ENCODE measurements at places on chromosomes 5 and 9. TPM values are rescaled to one million over a fixed set of nuclear protein-coding genes. Genes with fewer than 3 reads are reported as not detected.

GFI1B gene
- total RNA-seq = 0.48 TPM

BHMT gene
- total RNA-seq = 37.8 TPM

KIAA1958 gene
- 2.6 TPM for total RNA-seq

PCDHGA9 gene
- total RNA-seq = 11.1 TPM

PITX1 gene
- total RNA-seq = 17.3 TPM

IL33 gene
- total RNA-seq = 108 TPM

PNPLA7 gene
- 4.3 TPM for total RNA-seq

SEMA5A gene
- total RNA-seq = 24.8 TPM

NSUN2 gene
- 31.8 TPM for total RNA-seq

CDH6 gene
- total RNA-seq = 16.1 TPM

KIF3A gene
- 7.2 TPM for total RNA-seq

NDUFS4 gene
- 71.3 TPM for total RNA-seq

C5 gene
- total RNA-seq = 8.2 TPM

GRXCR2 gene
- not detected for total RNA-seq

GABRG2 gene
- total RNA-seq = 11.3 TPM

MCTP1 gene
- total RNA-seq = 24.8 TPM

CCDC183 gene
- not detected for total RNA-seq

GRCh38 chr5:175712681-175713085 is 54.8 kb downstream of the HRH2 start:
- no peak for DNase-seq

DNA sequence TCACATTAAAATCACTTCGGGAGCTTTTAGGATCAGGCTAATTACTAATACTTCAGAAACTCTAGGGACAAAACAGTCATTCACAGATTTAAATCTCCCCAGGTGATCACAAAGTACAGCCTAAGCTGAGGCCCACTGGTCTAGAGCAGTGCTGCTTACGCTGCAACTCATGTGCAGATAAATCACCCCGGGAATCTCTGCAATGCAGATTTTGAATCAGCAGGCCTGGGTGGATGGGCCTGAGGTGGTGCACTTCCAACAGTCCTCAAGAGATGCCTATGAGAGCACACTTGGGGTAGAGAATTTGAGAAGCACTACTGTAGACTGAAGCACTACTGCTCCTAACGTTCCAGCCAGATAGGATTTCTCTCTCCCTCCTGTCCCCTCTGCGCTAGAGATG is 28.4 kb downstream of the CSF1R start:
- DNase-seq = no peak

DNA sequence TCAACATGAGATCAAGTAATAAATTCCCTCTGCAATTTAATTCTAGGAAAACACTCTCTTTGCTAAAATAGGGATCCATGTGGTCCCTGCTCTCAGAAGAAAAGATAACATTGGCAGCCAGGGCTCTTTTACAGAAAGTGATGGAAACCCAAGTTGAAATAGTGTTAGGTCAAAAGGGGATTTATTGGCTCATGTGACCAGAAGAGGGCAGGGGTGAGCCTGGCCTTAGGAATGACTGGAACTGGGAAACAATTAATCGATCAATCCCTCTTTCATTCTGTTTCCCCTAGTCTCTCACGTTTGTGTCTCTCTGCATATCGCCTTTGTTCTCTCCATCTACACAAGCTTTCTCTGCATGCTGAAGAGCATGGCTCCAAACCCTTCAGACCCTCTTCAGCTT is 58.3 kb upstream of the ALDH1B1 start:
- no peak for DNase-seq

DNA sequence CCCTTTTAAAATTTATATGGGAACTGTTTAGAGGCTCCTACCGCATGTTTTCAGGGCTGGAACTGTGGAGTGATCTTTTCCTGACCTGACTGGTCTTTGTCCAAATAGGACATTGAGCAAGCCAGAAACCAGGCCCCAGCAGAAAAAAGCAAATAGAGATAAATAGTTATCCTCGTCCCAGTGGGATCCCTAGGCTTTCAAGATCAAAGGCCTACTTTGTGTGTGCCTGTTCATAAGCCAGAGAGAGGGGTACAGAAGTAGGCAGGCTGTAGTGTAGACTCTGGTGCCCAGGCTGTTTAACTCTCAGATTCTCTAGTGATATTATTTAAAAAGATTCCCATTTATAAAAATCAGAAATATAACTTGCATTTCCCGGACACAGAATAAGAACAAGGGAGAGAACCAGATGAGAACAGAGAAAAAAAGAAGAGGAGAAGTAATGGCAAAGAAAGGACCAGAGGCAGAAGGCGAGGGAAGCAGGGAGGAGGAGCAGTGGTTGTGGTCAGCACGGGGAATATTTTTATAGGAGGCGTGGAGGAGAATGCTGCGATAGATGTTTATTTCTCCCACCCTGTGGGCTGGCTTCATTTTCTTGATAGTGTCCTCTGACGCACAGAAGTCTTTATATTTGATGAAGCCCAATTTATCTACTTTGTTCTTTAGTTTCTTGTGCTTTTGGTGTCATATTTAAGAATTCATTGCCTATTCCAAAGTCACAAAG is 101.2 kb downstream of the AOPEP start:
- peak; percentile 96 for DNase-seq

- no peak for DNase-seq
Measured at GRCh38 chr9:88996046-88996920, 5.0 kb downstream of the S1PR3 start.

GRCh38 chr9:26523577-26523976 is 369.0 kb downstream of the CAAP1 start:
- peak; percentile 19 for DNase-seq

GRCh38 chr5:10427978-10428377 is 13.7 kb upstream of the ROPN1L start:
- DNase-seq = no peak

DNA sequence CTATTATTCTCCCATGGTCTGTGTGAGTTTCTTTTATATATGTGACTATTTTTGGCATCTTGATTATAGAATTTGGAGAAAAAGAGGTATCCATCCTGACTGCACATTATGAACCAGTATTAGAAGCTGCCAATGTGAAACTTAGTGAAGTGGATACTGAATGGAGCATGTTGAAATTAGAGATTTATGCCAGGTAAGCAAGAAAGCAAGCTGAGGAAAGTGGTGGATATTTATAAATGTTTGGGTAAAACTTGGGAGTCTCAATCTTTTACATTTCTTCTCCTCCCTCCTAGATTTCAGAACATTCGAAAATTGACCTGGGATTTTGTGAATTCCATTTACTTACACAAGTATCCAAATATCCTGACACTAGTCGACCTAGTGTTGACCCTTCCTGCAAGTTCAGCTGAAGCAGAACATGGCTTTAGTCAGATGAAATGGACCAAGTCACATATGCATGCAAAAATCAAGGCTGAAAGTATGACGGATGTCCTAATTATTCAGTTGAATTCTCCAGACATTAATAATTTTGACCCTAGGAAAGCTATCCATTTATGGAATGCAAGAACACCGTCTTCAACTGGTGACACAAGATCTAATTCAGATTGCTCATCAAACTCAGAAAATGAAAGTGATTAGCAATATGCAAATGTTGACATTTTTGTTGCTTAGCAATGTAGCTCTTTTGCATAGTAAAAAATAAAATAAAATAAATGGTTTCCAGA is 66.8 kb upstream of the IL7R start:
- DNase-seq = no peak

- no peak for DNase-seq
Measured at GRCh38 chr9:20479419-20480155, 142.7 kb downstream of the MLLT3 start.

GRCh38 chr9:112997236-112997941 is 14.6 kb downstream of the ZNF883 start:
- DNase-seq = no peak

DNA sequence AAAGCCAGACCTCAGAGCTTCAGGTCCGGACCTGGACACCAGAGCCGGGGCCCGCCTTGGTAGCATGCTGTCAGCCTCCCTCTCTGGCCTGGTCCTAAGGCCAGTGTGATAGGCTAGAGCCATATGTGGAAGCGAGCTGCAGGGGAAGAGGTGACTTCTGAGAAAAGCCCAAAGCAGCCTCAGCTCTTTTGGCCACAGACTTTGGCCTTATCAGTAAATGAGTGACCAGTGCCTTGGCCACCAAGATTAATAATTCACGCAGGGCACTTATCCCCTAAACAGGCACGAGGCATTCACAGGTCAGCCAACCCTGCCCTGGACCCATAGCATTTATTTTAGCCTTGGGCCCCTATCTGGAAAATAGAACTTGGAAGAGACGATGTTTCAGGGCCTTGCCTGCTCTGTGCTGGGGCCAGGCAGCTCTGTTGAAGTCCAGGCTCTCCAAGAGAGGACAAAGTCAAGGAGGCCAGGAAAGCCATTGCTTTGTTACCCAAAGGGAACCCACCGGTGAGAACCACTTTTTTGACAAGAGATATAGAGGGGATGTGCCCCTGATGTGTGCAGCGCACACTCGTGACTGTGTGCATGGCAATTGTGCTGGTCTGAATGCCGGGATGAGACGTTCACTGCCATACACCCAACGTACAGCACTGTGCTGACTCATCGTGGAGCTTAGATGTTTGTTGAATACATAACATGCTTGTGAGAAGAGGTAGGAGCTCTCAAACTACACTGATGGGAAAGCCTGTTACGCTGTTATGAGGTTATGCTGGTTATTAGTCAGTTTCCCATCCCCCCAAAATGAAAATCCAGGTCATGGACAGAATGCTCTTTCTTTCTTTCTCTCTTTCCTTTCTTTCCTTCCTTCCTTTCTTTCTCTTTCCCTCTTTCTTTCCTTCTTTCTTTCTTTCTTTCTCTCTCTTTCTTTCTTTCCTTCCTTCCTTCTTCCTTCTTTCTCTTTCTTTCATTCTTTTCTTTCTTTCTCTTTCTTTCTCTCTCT is 5.0 kb upstream of the SLC34A1 start:
- peak; percentile 70 for DNase-seq

- DNase-seq = no peak
Measured at GRCh38 chr9:31393240-31393639, 991.2 kb upstream of the ACO1 start.

GRCh38 chr5:31268686-31269085 is 75.2 kb downstream of the CDH6 start:
- DNase-seq = no peak

GRCh38 chr9:135356796-135357195 is 122.8 kb upstream of the PPP1R26 start:
- DNase-seq = no peak

- DNase-seq = no peak
Measured at GRCh38 chr5:160959804-160960203, 107.8 kb upstream of the ATP10B start.

DNA sequence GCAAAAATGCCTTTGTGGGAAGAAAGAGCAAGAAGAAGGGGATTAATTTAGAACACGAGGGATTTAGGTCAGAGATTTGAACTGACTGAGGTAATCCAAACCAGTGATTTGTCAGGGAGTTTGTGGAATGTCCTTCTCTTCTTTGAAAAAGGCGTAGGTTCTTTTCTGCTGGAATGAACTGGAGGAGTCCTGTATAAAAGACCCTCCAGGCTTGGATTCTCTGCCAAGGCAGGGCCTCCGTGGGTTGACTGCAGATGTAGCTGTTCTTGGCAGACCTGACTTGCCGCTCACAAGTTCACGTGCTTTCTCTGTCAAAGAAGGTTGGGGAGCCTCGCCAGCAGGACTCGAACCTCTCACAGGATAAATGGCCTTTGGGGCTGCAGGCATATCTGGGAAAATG is 62.8 kb upstream of the STC2 start:
- peak; percentile 21 for DNase-seq

DNA sequence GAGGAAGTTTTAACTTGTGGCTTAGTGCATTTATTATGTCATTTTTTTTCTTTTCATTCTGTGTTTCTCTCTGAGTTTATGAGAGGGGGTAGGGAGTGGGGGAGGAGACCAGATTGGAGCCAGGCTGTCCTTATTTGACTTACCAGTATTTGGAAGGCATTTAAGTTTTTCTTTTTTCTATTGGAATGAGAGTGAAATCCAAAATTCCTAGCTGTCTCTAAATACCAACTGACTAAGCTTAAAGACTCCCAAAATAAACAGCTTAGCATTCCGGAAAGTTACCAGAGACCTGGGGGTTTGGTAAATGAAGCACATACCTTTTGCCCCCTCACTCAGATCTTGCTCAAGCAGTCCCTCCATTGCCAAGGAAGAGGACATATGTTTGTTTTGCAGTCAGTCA is 581.9 kb upstream of the BRINP1 start:
- no peak for DNase-seq

- DNase-seq = no peak
Measured at GRCh38 chr5:72291601-72292000, 28.4 kb downstream of the MRPS27 start.

GRCh38 chr9:126490871-126491567 is 122.7 kb upstream of the LMX1B start:
- peak; percentile 71 for DNase-seq

- DNase-seq = peak; percentile 18
Measured at GRCh38 chr9:17339156-17339555, 204.3 kb downstream of the CNTLN start.

- DNase-seq = no peak
Measured at GRCh38 chr5:37207802-37208201, 41.4 kb downstream of the CPLANE1 start.

DNA sequence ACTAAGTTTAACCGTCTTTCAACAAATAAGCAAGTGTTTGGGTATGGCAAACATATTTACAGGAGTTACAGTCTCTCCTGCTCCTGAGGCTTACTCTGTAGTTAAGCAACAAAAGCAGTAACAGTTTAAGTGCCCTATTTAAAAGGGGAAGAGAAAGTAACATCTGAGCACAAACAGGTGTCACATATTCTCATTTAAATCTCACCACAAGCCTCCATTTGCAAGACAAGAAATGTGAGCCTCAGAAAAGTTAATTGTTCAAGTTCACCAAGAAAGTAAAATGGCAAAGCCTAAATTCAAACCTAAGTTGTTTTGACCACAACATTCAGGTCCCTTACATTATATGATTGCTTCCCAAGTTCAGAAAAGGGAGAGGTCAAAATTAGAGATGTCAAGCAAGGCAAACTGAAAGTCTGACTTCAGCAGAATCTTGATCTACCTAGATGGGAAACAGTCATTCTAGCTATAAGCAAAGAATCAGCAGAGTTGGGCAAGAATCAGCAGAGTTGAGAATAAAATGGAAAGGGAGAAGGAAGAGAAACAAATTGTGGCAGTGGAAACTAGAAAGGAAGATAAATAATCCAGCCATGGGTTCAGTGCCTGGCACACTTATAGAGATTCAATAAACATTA is 93.4 kb downstream of the STRBP start:
- DNase-seq = no peak

DNA sequence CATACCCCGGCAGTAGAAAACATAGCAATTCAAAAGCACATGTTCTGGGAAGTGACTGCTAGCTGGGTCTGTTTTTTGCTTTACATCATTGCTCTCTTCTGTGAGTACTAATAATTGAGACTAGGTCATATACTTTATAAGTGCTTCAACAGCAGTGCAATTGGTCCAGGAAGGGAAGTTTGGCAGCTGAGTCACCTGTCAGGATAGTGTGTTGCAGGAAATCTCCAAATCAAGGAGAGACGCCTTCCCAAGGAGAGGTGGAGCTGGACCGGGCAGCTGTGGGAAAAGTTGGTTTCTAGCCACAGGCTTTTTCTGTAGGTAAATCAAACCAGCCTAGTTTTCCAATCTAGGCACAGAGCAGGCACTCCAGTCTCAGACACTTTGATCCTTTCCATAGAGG is 330.1 kb downstream of the ENC1 start:
- DNase-seq = no peak

GRCh38 chr5:102888483-102888882 is 133.4 kb downstream of the PAM start:
- DNase-seq = no peak
